ENCODE measurements at places on chromosomes 5 and 9.
A peak's percentile ranks its signal among the peaks of the same experiment; 100 is the strongest.

DNA sequence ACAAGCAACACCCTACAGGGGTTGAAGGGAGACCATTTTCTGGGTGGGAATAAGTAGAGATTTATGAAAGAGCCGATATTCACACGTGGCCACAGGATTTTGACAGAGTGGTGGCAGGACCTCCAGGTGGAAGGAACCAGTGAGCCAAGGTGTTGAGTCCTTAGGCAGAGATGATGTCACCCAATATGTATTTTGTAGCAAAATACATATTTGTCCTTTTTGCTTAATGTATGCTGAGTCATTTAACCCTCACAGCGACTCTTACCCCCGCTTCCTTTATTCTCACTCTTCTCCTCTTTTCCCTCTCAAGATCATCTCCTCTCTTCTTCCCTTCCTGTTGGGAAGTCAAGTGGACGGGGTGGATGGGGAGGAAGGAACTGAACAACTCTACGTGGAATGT lies 215.7 kb upstream of the S1PR3 start:
- DNase-seq, result no peak

DNA sequence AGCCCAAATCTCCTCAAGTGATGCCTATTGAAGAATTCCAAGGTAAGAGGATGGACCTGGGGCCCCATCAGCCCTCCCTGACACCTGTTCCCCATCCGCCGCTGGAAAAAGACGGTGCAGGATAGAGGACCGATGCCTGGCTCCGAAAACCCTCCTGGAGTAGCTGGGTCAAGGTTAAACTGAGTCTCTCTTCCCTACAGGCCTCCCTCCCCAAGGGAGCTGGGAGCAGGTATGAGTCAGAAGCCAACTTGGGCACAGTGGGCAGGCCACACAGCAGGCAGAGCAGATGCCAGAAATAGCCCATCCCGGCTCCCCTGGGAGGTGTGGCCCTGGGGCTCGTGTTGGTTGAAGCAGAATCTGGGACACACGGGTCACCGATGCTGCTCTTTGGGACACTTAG lies 75.6 kb downstream of the NTNG2 start:
- no peak for DNase-seq

- no peak for DNase-seq
Measured at GRCh38 chr9:2257248-2257929, 242.2 kb downstream of the SMARCA2 start.

- peak; percentile 66 for DNase-seq
Measured at GRCh38 chr9:91746904-91747303, 203.1 kb downstream of the ROR2 start.

DNA sequence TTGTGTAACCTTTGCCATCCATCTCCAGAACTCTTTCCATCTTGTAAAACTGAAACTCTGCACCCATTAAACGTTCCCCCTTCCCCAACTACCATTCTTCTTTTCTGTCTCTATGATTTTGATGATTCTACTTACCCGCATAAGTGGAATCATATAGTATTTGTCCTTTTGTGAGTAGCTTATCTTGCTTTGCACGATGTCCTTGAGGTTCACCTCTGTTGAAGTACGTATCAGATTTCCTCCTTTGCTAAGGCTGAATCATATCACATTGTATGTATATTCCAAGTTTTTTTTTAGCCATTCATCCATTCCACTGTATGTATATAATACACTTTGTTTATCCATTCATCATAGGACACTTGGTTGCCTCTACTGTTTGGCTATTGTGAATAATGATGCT lies 2.9 kb upstream of the RNF130 start:
- DNase-seq, result no peak

DNA sequence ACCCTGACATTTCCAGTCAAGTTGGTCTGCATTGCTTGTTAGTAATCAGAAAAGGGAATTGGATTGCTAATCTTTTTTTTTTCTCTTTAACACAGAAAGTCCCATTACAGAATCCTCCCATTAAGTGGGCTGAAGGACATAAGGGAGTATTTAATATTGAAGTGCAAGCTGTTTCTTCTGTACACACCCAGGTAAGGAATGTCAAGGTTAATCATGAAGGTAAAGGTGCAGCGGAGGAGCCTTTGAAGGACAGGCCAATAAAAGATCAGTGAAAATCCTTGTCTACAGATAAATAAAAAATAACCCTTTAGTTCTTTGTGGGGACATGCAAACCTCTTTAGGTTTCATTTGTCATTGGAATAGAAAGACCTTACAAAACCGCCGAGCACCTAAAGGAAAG lies 161.4 kb downstream of the DOCK8 start:
- no peak for DNase-seq

GRCh38 chr9:21324047-21324446 lies 11.2 kb downstream of the KLHL9 start:
- no peak for DNase-seq

DNA sequence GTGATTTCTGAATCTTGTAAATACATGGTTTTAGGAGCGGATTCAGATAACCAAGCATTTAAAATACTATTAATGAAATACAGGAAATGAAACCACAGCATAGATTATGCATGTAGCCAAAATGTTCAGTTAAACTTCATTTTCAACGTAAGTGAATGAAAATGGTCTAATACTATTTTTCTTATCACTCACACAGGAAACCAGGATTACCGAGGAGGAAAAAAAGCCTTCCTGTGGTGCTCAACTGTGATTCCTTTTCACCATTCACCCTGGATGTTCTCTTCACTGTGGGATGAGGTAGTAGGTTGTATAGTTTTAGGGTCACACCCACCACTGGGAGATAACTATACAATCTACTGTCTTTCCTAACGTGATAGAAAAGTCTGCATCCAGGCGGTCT lies 83.4 kb upstream of the ZNF169 start:
- DNase-seq, result peak; percentile 51

DNA sequence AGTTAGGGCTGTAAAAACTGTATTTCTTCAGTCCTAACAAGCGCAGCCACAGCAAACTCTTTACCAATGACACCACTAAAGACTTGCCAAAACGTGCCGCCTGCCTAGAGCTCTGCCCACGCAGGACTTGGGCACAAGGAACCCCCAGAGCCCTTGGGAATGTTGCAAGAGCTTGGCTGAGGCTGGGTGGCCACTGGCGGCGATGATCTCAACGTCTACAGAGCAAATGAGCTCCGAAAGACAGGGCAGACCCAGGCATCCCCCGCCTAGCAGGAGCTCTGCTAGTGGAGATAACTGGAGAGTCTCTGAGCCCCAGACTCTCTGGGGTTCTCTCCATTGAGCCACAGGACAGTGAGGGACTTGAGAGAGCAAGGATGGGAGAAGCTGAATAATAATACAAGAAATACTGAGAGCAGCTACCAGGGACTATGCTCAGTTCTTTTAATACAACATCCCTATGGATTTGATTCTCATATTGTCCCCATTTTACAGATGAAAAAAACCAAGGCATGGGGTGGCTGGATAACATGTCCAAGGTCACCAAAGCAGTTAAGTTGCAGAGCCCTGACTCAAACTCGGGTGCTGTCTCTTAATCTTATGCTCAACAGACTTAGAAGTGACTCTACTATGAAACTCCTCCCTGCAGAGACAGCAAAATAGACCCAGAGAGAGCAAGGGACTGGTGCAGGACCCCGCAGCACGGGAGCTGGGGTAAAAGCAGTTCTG lies 32.5 kb downstream of the SHB start:
- DNase-seq, result peak; percentile 81

DNA sequence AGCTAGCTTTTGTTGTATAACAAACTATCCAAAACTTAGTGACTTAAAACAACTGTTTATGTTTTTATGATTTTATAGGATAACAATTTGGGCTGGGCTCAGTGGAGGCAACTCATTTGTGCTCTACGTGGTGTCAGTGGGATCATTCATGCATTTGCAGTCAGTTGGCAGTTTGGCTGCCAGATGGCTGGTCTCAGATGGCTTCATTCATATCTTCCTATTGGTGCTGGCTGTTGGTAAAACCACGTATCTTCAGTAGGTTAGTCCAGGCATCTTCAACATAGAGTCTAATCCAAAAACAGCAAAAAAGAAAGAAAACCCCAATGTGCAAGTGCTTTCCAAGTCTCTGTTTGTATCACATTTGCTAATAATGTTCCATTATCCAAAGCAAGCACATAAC lies 51.7 kb upstream of the RIC1 start:
- DNase-seq, result no peak

GRCh38 chr5:178078197-178079010 lies 34.9 kb upstream of the N4BP3 start:
- DNase-seq, result peak; percentile 88

DNA sequence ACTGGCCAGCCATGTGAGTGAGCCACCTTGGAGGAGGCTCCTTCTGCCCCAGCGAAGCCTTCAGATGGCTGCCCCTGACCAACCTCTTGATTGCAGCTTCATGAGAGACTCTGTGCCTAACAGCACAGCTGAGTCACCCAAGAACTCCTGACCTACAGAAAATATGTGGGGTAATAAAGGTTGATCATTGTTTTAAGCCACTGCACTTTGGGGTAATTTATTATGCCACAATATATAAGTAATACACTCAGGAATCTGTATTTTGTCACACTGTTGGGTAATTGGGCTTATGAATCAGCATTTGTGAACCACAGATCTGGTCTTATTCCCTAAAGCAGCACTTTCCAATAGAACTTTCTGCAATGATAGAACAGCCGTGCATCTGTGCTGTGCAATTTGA lies 24.4 kb upstream of the VDAC1 start:
- DNase-seq, result peak; percentile 96

DNA sequence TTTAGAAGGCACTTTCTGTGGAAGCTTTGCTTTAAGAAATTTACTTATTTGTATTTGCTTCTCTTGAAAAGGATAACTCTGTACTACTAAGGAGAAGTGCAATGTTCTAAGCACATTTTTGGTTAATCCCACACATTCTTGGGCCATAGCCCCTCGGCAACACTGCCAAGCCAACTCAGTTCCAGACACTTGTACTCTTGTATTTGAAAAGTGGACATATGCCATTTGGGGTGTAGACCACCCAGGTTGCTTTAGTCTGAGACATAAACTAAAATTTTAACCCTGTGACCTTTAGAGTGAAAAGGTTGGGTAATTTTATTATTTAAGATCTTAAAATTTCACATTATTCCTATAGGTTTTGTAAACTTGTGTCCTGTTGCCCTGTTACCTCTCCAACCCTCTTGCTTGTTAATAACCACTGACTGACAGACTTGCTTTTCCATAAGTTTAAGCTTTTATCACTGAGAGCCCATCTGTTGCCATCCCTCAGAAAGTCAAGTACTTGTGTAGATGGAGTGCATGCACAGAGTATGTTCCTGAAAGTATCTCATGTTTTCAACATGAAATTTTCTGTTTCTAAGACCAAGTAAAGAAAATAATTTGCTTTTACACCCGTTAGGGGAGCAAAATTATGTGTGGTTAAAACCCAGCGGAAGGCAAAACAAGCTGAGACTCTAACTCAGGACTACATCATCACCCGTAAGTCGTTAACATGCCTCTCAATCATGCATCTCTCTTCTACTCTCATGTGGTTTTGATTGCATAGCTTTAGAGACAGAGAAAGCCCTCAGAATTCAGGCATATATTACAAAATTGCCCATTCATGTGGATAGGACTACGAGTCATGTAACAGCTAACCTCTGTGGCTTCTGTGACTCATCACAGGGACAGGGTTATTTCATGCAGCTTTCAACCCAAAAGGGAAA lies 117.3 kb downstream of the GDNF start:
- DNase-seq, result peak; percentile 92

DNA sequence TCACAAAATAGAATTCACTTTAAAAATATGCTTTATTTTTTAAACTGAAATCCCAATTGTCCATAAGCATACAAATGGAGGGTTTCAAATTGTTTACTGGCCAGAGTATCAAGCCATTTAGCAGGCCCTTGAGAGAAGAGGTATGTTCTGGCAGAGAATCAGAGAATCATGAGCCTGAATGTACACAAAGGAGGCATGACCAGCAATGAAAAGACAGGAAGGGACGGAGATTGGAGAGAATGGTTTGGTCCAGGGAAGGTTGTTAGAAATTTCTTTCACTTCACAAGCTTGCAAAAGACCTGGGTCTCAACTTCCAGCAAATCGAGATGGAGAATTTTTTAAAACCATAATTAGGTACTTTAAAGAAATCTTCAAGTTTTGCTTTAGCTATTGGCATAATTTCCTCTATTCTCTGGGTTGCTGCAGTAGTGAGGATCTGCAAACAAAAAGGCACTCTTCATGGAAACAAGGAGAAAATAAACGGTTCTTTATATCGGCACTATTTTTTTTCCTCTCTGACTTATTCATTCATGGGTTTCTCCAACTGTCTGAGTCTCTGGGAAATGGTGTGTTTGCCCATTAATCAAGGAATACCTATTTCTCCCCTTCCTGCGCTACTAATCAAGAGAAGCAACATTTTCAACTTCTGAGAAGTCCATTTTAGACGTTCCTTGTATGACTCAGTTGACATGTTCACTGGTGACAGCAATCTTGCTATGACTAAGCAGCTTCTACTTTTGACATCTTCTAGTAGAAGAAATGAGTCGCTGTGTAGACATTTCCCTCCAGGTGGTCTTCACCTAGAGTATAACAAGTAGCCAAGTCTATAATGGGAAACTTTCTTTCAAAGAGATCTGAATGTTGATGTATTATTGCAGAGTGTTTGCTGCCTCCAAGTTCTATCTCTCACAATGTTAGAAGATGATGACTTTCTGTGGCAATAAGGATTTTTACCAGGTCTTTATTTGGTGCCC lies 23.1 kb upstream of the ERCC6L2 start:
- peak; percentile 46 for DNase-seq

DNA sequence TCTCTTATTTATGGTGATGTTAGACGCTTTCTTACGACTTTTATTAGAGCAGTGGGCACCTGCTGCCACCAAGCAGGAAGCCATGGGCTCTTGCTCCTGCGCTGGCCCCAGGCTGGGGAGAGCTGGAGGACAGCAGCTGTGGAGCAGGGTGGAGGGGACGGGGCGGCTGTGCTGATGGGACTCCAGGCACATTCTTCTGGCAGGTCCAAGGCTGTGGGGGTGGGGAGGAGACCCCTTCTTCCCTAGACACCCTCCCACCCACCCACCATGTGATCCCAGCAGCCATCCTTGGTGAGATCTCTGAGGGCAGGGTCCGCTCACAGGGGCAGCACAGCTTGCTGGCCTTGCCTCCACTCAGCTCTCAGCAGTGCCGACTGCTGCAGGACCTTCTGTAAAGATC lies 192.6 kb upstream of the IRX4 start:
- DNase-seq, result no peak

DNA sequence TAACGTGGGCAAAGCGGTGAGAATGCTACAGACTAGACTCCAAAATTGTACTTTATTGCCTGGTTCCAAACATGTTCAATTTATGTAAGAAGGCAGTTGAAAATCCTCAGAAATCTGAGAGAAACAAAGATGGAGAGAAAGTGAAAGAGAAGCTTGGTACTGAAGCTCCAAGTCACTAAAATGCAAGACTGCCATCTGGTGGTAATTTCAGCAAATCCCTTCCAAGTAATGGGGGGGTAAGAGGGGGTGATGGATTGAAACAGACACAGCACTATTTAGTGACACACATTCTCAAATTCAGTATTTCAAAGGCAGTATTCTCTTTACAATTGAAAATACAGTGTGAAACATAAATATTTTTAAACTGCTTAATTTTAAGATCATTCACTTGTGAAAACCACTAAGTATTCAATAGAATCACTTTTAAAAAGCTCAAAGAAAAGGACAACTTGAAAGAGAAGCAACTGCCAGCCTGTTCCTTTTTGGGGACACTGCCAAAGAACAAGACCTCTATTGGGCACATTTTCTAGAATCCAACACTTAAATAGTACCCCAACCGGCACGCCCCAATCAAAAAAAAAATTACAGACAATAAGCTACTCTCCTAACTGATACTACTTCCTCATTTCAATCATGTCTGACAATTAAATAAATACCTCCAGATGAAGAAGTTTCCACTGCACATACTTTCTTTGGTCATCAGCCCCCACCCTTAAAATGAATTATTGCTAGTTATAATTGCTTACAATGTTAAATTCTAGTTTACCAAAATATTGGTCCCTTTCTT lies 131.5 kb downstream of the AGTPBP1 start:
- DNase-seq, result peak; percentile 89

GRCh38 chr5:151672516-151672915 lies 14.2 kb downstream of the SPARC start:
- DNase-seq, result peak; percentile 20
